ENCODE measurements at places on chromosomes 7 and 10.

GRCh38 chr7:141785706-141786552, 4.1 kb upstream of the TAS2R5 start:
- peak; percentile 54 for DNase-seq

- DNase-seq: no peak
Measured at GRCh38 chr10:97771055-97771891, 526 bp downstream of the SFRP5 start.

DNA sequence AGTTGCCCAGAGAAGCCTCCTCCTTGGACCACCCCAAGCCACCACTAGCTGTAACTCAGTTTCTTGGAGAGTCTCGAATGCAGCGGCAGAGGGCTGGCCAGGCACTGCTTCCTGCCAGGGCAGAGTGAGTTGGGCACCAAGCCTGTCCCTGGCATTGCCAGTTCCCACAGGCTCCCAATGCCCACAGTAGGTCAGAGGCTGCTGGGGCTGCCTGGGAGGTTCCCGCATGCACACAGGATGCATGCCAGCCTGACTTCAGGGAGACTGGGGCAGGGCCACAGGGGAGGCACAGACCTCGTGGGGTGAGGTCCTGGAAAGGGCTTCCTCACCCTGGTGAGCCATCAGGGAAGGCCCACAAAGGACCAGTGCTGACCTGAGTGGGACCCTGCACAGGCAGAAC, 152.8 kb downstream of the ZNF248 start:
- DNase-seq: no peak

DNA sequence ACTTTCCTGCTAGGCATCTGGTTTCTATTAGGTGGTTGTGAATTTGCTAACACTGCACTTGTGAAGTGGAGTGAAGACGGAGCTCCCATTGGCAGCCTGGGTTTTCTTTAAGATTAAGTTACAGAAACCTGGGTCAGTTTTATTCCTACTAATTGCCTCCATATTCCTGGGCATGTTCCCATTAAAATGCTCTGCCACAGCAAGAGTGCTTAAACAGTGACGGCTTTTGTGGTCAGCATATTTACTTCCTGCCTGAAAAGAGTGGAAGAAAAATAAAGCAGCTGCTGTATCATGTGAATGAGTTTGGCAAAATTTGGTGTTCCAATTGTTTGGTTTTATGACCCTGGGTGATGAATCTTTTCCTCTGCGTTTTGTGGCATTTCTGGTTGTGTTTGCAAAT, 96.9 kb upstream of the PLXDC2 start:
- no peak for DNase-seq

DNA sequence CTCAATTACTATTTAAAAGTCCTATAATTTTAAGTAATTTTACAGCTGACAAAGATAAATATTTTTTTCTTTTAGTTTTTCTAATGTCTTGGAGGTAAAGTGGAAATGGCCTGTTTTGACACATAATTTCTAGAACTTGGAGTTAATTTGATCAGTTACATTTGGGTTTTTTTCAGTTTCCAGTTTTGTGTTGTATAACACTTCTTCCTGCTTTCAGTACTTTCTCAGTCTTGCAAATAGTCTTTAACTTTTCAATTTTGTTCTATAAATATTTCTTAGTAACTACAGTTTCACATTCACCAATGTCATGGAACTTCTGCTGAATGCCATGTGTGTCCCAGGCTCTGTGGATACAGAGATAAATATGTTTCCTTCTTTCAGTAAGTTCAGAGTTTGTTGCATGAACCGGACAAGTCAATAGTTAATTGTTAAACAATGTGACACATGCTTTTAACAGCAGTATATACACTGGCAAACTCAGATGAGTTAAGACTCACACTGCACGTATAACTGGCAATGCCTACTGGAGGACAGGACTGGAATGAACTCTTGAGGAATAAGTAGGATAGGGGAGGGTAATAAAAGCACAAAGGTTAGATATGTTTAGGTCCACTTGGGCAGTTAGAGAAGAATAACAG, 4.6 kb downstream of the SHOC2 start:
- DNase-seq: no peak

- DNase-seq: no peak
Measured at GRCh38 chr7:129575699-129576098, 35.8 kb upstream of the NRF1 start.

GRCh38 chr7:11127988-11128387, 154.3 kb downstream of the PHF14 start:
- no peak for DNase-seq

DNA sequence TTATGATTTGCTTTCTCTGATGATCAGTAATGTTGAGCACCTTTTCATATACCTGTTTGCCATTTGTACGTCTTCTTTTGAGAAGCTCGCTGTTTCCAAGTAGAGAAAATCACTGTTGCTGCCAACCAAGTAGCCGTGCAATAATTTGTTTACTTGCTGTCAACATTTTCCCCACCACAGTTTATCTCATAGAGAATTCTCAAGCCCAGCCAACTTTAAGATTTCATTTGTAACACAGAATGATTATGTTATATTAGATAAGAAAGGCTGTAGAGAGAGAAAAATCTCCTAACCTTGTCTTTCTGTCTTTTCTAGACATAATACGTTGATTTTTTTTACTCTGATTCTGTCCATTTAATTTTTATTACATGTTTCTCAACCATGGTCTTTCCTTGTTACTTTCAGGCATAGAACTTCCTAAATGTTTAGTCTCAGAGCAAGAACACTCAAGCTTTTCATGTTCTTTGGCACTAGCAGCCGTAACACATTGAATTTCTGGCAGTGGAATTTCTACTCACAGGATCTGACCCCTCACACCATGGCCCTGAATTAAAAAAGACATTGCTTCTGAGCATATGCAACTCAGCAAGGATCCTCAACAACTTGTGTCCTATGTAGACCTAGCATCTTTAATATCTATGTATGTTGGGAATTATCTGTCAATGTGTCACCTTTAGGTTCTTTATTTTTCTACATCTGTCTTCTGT, 23.1 kb downstream of the RPA3 start:
- DNase-seq: no peak

- DNase-seq: no peak
Measured at GRCh38 chr10:129039406-129040370, 427.4 kb upstream of the MGMT start.

GRCh38 chr7:34342387-34342786, 315.6 kb upstream of the NPSR1 start:
- no peak for DNase-seq

DNA sequence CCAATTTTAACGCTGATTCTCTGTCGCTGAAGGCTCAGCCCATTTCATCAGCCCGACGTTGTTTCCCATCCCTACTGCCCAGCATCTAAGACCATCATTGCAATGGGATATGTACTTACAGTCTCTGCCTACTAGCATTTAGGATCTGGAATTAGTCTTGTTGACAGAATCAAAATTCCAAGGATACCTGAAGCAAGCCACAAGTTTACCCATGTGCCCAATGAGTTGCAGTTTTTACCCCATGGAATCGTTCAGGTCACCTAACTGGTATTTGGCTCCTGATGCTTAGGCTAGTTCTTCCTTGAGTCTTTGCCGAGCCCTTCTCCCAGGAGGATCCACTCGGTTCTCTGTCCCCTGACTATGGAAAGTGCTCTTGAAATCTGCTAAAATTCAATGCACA, 276.8 kb downstream of the DNAJB9 start:
- no peak for DNase-seq

DNA sequence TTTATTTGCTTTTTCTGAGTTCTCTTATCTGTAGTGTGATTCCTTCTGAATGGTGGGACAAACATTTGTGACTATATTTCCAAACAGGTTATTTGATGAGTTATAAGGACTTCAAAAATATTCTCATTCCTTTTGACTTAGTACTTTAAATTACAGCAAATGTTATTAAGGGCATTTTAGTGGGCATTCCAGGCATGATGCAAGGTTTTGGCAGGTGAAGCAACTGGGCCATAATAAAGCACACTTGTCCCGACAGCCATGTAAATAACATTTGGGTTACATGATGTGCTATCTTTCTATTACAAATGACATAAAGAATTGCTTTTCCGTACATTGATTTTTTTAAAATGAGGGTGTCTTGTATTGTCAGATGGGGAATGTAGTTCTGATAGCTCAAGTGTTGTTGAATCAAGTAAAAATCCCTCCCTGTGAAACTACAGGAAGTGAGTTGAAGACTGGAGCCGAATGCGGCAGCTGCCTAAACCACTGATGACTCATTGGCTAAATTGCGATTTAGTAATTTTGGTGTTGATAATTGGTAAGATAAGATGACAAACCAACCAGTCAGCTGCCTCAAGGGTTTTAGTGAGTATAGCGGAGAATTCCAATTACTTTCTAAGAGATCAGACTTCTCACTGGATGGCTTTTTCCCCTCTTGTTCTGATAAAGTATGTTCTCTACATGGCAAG, 231.3 kb upstream of the NPY start:
- no peak for DNase-seq

DNA sequence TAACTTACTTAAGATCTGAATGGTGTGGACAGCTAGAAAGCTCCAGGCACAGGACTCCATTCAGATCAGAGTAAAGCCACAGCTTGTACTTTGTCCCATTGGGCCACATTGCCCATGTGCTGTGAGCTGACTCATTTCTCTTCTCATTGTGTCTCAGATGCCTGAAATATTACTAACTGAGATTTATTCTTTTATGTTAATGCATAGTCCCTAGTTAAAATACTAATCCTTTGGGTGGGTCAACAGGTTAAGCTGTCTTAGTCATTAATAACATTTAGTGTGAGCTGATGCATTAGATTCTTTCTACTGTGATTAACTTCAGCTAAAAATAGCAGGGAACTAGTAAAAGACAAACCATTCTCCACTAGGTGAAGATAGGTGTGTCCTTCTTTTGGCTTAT, 104.7 kb upstream of the ARMC3 start:
- no peak for DNase-seq

GRCh38 chr10:51789903-51790302, 90.5 kb upstream of the CSTF2T start:
- no peak for DNase-seq

DNA sequence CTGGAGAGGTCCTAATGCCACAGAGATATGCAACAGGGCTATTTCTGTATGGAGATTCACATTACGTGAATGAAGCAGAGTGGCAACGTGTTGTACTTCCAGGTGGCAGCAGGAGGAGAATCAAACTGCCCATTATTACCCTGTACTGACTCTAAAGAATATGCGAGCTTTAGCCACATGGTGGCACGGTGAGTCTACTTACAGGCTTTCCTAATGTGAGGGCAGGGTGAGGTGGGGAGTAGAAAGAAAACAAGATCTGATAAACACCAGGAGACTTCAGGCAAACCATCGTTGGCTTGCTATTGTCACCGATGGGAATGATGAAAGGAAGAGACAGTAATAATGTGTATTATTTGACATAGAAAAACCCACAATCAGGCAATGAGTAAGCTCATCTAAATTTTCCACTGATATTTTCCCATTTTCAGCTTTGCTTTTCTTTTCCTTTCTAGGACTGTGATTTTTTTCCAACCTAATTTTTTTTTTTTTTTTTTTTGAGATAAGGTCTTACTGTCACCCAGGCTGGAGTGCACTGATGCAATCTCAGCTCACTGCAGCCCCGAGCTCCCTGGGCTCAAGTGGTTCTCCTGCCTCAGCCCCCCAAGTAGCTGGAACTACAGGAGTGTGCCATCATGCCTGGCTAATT, 164.3 kb downstream of the BTAF1 start:
- peak; percentile 24 for DNase-seq

DNA sequence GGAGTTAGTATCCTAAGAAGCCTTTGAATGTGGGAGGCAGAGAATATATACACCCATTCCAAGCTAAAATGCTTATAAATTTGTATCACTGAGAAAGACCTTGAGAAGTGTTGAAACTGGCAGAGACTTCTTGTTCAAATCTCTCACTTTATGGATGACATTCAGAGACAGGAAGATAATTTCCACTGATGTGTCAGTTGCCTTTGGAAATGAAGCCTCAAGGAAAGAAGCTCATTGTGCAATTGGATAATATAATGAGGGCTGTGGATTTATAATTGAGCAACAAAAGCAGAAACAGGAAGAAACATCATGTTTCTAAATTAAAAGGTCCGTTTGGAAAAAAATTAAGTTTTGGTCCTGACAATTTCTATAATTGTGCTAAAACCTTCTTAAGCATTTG, 789.9 kb upstream of the IGFBP3 start:
- no peak for DNase-seq

GRCh38 chr7:150524018-150524417, 9.3 kb downstream of the GIMAP7 start:
- DNase-seq: no peak

DNA sequence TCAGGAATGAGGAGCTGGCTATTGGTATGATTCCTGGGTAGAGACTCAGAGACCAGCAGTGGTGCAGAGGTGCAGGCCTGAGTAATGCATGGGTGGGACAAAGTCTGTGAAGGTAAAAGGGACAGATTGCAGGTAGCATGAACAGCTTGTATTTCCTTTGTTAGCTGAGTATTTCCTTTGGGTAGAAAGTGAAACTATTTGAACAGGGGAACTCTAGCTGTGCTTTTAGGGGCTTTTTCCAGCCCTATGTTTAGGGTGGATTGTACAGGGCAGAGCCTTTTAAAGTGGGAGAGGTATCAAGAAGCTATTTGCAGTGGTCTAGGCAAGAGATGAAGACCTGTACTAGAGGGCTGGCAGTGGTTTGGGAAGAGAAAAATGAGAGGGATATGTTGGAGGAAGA, 739.9 kb downstream of the REEP3 start:
- DNase-seq: no peak

- DNase-seq: peak; percentile 85
Measured at GRCh38 chr10:95517536-95518454, 43.4 kb downstream of the SORBS1 start.

DNA sequence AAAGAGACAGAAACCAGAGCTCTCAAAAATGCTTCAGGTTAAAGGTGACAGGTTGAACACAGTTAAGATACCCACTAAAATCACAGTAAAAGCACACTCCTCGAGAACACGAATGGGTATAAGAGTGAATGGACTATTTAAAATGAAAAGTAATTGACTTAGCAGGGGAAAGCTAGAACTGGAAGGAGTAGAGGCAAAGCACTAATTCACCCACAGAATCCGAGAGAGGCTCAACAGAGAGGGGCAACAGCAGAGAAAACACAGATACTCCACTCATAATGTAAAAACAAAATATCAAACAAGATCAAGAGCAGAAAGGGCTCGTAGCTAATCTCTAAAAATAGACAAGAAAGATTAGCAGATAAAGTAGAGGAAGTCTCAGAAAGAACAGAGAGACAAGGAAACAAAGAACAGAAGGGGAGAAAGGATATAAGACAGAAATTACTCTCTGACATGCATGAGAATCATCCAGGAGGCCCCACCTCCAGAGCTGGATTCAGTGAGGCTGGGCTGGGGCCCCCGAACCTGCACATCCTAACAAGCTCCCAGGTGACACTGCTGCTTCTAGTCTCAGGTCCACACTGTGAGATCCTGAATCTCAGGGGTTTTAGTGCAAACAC, 117.6 kb downstream of the GALNT11 start:
- no peak for DNase-seq

DNA sequence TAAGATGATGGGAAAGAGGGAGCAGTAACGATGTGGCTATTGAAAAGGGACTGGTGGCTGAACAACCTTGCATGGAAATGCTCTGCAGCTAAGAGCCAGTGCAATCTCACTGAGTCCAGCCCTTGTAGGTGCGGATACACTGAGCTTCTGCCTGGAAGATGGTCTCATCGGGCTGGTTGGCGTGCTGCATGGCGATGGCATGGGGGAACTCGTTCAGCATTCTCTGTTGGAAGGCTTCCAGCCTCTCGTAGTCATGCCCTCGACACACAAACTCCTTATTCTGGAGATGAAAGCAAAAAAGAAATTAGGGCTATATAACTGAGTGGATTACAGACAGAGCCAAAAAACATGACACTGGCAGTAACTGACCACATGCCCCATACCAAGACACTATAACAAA, 197.8 kb upstream of the IMMP2L start:
- DNase-seq: no peak

GRCh38 chr10:79149662-79150443, 81.1 kb downstream of the ZMIZ1 start:
- peak; percentile 21 for DNase-seq

- DNase-seq: peak; percentile 20
Measured at GRCh38 chr10:132387764-132388210, 9.2 kb upstream of the PWWP2B start.
